Cortex of kidney (tissue), 1 donor: ENCODE measurements at places on chromosomes 4 and X.

GRCh38 chrX:150543230-150544155 lies 24.9 kb upstream of the MTM1 start:
- no peak for DNase-seq

DNA sequence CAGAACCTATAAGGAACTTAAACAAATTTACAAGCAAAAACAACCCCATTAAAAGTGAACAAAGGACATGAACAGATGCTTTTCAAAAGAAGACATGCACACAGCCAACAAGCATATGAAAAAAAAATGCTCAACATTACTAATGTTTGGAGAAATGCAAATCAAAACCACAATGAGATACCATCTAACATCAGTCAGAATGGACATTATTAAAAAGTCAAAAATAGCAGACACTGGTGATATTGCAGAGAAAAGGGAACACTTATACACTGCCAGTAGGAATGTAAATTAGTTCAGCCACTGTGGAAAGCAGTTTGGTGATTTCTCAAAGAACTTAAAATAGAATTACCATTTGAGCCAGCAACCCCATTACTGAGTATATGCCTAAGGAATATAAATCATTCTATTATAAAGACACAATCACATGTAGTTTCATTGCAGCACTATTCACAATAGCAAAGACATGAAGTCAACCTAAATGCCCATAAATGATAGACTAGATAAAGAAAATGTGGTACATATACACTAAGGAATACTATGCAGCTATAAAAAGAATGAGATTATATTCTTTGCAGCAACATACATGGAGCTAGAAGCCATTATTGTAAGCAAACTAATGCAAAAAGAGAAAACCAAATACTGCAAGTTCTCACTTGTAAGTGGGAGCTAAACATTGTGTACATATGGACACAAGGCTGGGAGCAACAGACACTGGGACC lies 1509.4 kb downstream of the TECRL start:
- no peak for DNase-seq

DNA sequence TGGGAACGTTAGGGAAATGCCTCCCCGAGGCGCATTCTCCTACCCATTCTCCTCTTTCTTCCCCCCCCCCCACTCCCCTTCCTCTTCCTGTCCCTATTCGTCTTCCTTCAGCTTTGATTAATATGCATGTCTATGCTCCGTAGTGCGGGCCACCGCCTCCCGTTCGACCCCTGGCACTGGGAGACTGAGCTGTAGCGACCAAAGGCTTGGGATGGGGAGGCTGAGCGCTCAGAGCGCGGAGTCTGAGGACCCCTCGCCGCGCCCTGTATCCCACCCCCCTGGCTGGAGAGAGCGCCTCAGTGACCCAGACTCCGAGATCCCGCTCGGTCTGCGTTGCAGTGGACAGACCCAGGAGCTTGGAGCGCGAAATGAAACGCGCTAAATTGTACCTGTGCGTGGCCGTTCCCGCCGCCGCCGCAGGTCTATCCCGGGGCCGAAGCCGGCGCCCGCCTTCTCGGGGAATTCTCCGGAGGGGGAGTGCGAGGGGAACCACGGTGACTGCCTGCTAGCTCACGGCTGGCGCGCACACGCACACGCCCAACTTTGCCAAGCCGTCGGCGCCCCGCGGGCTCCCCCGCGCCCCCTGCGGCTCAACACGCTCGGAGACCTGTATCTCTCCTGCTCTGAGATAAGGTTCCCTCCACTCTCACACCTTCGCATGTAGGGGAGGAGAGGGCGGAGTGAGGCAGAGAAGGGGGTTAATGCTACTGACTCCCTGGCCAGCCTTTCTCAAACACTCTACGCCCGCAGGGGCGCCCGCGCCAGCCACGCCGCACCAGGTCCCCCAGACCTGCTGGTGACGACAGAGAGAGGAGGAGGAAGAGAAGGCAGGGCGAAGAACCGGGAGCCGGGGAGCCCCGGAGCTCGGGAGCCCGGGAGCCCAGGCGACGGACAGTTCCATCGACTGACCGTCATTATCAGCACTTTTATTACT lies 1.5 kb upstream of the PTCHD1 start:
- no peak for DNase-seq

- no peak for DNase-seq
Observed at GRCh38 chrX:40380655-40381488, 199.9 kb upstream of the ATP6AP2 start.

DNA sequence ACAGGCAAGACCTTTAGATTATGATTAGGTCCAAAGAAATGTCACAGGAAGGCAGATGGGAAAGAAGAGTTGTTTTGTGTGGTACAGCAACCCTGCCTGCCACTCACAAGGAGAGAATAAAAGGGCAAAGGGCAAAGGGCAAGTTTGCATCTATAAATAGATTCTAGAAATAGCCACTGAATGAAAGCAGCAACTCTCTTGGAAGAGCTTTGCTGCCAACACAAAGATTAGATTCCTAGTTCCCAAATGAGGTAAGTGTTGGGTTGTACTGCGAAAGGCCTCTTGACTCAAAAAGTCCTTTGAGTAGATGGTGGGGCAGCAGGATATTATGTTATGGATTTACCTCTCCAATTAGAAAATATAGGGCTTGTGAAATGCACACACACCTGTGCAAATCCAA lies 61.2 kb downstream of the MOSPD2 start:
- DNase-seq = no peak

- DNase-seq = no peak
Observed at GRCh38 chrX:55312655-55313054, 47.9 kb upstream of the PAGE3 start.

DNA sequence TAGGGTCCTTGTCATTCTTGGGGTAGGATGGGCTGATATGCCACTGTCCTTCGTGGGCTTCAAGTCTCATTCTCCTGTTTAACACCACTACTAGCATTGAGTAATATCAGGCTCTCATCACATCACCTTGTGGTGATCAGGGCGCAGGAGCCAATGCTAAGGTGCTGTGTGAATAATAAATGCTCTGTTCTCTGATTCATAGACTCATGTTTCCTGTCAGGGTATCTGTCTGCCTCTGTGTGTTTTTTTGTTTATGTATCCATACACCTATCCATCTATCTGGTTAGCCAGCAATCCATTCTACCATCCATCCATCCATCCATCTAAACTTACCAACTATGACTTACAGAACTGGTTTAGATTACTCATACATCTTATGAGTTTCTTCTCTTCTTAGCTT lies 525.1 kb upstream of the ATOH1 start:
- DNase-seq = no peak

DNA sequence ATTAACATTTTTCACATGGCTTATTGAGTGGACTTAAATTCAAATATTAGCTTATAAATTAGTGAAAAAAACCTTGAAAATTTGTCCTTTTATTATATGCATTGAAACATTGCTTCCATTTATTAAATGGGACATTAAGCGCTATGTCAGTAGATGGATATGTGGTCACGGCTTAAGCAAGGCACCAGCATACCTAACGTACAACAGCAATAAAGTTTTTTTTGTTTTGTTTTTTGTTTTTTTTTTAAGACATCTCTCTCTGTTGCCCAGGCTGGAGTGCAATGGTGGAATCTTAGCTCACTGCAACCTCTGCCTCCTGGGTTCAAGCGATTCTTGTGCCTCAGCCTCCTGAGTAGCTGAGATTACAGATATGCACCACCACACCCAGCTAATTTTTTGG lies 31.6 kb downstream of the PGM2 start:
- no peak for DNase-seq

DNA sequence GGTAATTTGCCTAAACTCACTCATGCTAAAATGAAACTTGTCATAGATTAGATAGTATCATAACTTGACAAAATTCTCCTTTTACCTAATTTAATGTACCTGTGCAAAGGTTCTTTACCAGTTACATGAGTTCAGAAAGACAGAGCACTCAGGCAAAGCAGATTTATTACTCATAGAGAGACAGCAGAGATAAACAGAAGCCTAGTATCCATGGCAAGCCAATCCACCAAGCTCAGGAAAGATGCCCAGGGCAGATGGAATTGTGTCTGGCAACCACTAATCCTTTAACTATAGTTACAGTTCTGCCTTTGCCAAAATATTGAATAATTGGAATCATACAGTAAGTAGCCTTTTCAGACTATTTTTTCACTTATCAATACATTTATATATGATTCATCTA lies 826.2 kb downstream of the TECRL start:
- DNase-seq = no peak

DNA sequence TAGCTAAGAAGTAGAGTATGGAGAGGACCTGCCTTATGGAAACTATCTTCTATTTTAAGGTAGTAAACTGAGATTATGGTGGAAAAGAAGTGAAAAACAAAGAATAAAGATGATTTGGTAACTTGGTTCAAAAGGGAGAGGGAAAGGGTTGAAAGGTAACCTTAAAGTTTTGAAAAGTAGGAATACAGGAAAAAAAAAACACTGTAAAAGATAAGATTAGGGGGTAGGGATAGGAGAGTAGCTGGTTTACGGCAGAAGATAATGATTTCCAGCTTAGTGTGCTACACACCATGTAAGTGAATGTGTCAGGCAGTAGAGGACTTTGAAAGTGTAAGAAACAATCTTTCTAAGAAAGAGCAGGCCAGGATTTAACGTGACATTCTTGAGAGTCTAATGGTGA lies 35.3 kb downstream of the FAM13A start:
- no peak for DNase-seq

- no peak for DNase-seq
Observed at GRCh38 chr4:155388162-155388561, 11.4 kb upstream of the MAP9 start.

GRCh38 chr4:56619160-56619559 lies 61.9 kb downstream of the HOPX start:
- DNase-seq = no peak

- no peak for DNase-seq
Observed at GRCh38 chr4:159017323-159018026, 85.4 kb upstream of the RAPGEF2 start.

- no peak for DNase-seq
Observed at GRCh38 chrX:47489507-47490275, 6.7 kb upstream of the ZNF41 start.

DNA sequence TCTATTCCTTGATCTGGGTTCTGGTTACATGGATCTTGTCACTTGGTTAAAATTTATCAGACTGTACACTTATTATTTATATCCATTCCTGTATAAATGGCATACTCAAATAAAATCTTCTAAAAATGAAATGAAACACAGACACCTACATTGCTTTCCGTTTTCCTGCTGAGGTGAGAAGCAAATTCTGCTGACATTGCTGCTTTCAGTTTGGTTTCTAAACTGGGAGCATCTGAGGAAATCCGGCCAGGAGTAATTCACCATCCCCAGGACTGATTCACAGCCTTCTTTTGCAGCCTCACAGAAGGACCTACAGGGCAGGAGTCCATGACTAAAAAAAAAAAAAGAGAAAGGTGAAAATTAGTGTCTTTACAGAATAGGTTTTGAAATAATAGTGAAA lies 93.6 kb downstream of the CORIN start:
- DNase-seq = no peak

- no peak for DNase-seq
Observed at GRCh38 chr4:118879409-118879808, 9.2 kb upstream of the SYNPO2 start.

GRCh38 chr4:111362941-111363361 lies 740.1 kb upstream of the PITX2 start:
- DNase-seq = no peak

- no peak for DNase-seq
Observed at GRCh38 chr4:94947681-94948108, 189.9 kb downstream of the BMPR1B start.

GRCh38 chr4:132245319-132245718 lies 903.8 kb upstream of the PCDH10 start:
- no peak for DNase-seq

DNA sequence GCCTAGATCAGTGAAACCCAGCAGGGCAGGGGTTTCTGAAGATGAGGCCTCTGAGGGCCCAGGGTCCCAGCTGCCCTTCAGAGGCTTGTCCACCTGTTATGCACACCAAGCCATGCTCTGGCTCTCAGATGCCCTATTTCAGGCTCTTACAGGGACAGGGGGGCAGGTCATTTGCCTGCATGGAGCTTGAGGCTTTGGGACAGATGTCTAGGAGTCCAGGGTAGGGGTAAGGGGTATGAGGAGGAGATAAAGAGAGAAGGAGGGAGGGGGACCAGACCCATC lies 4.7 kb upstream of the EFNB1 start:
- no peak for DNase-seq

DNA sequence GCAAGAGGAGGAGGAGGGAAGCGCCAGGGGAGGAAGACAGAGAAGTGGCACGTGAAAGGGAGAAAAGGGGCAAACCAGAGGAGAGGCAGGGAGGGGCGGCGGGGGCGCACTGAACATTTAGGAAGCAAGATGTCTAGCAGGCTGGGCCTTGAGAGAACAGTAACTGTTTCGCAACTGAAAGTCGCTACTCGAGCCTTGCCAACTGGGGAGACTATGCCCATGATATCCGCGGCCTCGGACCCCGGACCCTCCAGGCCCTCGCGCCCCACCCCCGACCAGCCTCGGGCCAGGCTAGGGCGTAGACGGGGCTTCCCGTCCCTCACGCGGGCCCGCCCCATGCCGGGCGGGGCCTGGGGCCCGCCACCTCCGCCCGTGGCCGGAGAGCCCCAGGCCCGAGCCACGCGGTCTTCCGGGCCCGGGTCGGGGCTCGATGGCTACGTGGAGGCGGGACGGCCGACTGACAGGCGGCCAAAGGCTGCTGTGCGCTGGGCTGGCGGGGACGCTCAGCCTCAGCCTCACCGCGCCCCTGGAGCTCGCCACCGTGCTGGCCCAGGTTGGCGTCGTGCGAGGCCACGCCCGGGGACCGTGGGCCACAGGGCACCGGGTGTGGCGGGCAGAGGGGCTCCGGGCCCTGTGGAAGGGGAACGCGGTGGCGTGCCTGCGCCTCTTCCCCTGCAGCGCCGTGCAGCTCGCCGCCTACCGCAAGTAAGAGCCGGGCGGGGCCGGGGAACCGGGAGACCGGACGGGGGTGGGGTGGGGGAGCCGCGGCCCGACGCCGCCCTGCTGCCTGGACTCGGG lies at the start of gene SLC25A43:
SLC25A43 (plus strand) TSS at position 363 of the 798 bp plus-strand sequence; CDS start at position 431, 68 bp downstream.
- no peak for DNase-seq

- DNase-seq = no peak
Observed at GRCh38 chr4:144507311-144508101, 138.4 kb upstream of the HHIP start.

GRCh38 chrX:56793521-56794320 lies 64.7 kb downstream of the NBDY start:
- no peak for DNase-seq

DNA sequence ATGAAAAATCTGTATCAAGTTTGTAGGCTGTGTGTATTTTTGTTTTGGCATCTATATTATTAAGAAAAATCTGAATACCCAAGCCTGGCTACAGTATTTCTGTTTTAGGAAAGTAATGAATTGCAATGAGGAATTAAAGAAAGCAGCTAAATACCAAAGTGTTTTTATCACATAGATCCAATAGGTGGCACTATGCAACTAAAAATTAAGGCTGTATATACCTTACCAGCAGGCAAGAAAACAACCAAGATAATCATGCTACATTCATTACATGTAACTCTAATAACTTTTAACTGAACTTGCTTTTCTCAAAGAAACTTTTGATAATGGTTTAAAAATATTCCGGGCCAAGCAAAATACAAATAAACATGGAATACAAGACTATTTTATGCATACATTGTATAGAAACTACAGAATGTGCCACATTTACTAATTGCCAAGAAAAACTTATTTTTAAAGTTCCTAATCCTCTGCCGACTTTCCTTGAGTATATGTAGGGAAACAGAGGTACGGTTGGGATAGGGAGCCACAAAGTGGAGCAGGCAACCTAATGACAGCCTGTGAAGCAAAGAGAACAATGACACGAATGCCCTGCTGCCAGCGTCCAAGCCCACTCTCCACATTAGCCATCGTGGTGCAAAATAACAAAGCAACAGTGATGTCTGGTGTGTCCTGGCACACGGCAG lies 63.7 kb downstream of the SEC24D start:
- DNase-seq = no peak
